Right lobe of liver (tissue), 6 donors: ENCODE measurements at places on chromosomes 16 and 17. TPM values are rescaled to one million over a fixed set of nuclear protein-coding genes. Genes with fewer than 3 reads are reported as not detected.
A peak's percentile ranks its signal among the peaks of the same experiment; 100 is the strongest.

Gene PDILT
- not detected for total RNA-seq

GRCh38 chr16:890217-890616 is 80.6 kb downstream of the LMF1 start:
- DNase-seq = no peak

DNA sequence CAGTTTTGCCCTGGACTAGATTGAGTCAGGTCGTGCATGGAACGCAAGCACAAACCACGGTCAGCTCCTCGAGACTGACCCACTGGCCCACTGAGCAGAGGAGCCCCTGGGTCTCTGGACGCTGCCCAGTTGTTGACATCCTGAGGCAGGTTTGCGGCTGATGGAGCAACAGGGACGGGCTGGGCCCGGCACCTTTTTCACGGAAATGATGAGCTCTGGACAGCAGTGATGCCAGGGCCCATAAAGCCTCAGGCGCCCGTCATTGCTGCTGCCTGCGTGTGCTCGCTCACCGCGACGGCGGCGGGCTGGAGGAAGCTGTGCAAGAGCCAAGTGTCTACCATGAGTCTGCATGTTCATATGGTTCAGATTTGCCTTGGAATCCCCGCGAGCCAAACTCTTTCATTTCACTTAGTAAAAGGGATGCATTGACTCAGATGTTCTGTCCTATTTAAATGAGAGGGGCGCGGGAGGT is 30.8 kb upstream of the CRISPLD2 start:
- no peak for DNase-seq

DNA sequence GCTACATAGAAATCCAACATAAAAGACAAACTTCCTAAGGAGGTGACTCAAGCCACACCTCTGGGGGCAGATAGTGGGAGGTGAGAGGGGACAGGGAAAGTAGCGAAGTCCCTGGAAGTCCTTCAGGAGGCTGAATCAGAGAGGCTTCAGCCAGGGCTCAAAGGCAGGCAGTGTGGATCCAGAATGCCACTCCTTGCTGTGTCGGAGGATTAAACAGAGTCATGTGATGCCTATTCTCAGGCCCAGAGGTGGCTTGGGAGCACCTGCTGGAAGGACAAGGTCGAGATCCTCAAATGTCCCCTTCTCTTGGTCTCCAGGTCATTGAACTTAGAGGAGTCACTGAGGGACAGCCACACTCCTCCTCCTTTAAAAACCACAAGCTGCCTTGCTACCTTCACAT is 391.1 kb downstream of the SOX9 start:
- DNase-seq = no peak

Gene NTN1
- 6.6 TPM for total RNA-seq

DNA sequence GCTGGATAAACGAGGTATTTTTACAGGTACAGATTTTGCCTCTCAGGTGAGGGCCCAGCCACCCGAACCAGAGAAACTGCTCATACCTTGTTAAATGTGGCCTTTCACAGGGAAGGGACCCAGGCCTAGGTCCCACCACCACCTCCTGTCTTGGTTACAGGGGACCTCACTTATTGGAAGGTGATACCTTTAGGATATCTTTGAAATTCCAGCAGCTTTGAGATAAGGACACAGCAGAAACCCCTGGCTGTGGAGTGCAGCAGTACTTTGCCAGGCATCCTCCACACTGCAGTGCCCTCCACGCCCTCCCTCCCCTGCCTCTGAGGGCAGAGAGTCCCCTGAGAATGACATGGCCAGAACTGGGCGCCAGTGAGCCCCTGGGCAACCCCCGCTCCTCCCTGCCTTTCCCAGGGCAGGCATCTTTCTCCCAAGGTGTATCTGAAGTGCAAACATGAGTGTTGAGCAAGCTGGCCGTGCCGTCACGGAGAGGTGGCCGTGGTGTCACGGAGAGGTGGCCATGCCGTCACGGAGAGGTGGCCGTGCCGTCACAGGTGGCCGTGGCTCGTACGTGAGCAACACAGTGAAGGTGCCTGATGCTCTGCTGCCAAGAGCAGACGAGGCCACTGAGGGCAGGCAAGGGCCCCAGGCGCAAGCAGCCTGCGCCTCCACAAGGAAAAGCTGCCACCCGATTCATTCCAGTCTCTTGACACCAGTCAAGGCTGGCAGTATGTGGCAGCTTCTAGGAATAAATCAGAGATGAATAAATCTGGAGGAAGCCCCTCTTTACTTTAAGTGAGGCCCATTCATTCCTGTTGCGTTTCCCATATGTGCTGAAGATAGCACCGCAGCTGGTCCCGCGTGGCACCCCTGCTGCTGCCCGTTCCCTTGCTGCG is 134.5 kb upstream of the CHMP6 start:
- no peak for DNase-seq

DNA sequence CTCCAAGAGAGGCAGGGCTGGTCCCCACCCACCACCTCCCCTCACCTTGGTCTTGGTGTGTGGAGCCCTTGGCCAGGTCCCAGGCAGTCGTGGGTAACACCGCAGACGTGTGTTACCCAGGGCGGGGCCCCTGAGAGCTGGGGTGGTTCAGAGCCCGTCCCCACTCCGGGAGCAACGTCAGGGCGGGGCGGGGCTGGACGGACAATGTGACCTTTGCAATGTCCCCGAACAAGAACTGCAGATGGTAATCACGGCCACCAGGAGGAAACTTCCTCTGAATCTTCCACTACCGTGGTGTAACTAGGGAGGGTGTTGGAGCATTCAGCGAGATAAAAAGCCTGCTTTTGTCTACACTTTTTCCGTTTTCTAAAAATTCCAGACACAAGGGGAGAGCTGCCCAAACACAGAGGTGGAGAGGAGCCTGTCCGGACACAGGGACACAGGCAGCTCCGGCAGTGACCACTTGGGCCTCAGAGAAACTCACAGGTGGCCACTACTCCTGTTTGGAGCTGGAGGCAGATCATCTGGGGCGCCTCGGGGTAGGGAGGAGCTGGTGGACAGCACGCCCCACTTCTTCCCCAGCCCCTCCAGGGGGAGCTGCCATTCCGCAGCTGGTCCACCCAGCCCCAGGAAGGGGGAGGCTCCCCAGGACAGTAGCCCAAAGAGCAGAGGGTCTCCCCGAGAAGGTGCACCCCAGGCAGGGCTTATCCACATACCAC is 14.2 kb upstream of the SLC38A10 start:
- peak; percentile 95 for DNase-seq

DNA sequence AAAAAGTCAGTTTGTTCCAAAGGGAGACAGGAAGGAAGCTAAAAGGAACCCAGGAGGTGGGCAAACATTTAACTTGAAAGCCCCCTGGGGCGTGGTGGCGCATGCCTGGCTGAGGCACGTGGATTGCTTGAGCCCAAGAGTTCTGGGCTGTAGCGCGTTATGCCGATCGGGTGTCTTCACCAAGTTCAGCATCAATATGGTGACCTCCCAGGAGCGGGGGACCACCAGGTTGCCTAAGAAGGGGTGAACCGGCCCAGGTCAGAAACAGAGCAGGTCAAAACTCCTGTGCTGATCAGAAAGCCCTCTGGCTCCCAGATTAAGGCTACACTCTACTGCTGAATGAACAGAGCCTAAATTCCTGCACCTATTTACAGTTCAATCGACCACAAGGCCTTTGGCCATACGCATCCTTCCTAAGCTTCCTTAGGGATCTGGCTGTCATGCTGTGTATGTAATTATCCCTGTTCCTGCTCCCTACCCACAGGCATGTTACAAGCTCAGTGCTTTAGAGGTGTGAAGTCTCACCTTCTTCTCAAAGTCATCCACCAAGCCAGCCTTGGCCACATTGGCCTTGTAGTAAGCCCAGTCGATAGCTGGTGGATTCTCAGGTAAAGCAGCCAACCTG is 5.0 kb downstream of the ATP5PD start:
- no peak for DNase-seq

- no peak for DNase-seq
These were observed 9.7 kb upstream of the HOXB2 start for GRCh38 chr17:48554412-48555257.

GRCh38 chr17:52696362-52696761 is 537.8 kb upstream of the CA10 start:
- DNase-seq = no peak

Gene NOG
- not detected for total RNA-seq

Gene PTRH2
- total RNA-seq = 23.0 TPM
